Activated T-helper 9 cell treated with anti-CD3 and anti-CD28 coated beads, Interleukin-2, amount 50 U/mL, for 16 hours (primary cell): ENCODE measurements at places on chromosomes 11 and 22.

GRCh38 chr22:36377022-36377631 lies 10.6 kb downstream of the MYH9 start:
- DNase-seq: no peak

DNA sequence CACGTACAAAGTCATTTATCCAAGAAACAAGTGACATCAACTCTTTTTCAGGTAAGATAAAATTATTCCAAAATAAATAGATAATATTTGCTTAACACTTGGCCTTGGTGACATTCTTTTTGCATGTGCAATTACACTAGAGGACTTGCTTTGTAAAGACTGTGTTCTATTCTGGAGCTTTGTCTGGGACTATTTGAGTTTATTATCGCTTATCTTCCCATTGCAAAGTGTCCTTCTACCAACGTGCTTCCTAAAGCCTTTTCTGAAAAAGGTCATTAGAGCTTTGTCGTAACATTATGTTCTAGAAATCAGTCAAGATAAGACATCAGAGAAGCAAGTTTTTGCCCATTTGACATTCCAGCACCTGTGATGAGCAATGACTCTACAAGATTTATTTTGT lies 78.3 kb upstream of the MYO18B start:
- DNase-seq: no peak

- DNase-seq: no peak
Measured at GRCh38 chr22:50696799-50697561, 24.4 kb downstream of the SHANK3 start.

GRCh38 chr11:119704849-119705248 lies 24.2 kb downstream of the NECTIN1 start:
- DNase-seq: no peak

- no peak for DNase-seq
Measured at GRCh38 chr22:40621309-40622151, 15.0 kb downstream of the MRTFA start.

DNA sequence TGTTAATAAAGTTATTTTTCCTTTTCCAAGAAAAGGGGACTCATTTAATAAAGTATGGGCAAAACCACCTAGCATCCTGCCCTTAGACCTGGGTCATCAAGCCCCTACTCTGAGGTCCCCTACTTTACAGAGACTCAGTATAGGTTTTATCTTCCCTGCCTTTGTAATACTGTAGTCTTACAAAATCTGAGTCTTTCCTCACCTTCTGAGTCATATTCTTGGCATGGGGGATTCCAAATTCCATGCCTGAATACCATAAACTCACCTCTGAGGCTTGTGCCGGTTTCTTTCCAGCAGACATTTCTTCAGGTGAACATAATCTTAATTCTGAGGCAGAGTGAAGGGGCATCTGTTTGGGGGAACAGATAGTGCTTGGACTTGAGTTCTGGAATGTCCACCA lies 282.5 kb downstream of the KCNA4 start:
- no peak for DNase-seq

DNA sequence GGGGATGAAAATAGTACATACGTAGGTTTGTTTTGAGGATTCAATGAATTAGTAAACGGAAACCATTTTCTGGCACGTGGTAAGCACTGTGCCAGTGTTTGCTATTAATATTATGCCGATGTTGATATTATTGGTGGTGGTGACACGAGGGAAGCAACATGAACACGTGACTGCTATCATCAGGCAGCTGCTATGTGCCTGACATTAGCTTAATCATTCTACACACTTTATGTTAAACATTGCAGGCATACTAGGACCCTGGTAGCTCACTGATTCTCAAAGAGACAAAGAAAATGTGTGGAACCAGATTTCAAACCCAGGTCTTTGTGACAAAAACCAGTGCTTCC lies 656 bp downstream of the SRRD start:
- no peak for DNase-seq

DNA sequence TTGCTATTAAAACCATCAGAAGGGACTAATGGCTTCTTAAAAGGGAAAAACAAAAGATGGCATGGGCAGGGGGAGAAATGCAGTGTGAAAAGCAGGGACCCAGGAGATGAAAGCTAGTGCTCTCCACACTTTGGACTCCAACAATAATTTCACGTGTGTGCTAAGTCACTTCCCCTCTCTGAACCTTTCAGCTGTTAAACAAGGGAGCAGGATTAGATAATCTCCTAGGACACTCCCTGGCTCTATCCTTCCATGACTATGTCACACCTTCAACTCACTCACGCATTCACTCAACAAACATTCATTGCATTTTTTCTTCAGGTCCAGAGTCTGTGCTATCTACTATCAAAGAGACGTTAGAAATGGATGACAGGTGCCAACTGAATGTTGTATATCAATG lies 88.7 kb downstream of the SYN3 start:
- no peak for DNase-seq

GRCh38 chr11:61155741-61156140 lies 5.5 kb downstream of the VPS37C start:
- no peak for DNase-seq

DNA sequence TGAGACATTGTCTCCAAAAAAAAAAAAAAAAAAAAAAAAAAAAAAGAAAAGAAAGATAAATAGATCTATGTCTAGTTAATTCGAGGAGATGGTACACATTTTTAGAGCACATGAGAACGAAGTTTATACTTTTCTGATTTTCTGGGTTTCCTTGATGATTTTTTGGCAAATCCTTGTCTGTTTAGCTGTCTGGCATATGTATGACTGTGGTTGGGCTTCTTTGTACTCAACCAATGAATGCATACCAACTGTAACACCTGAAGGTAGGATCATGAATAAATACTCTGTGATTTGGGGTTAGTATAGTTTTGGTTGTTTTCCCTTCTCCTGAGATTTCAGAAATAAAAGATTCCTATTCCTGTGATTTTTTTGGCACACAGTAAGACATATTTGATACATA lies 63.1 kb downstream of the ARHGEF12 start:
- no peak for DNase-seq

DNA sequence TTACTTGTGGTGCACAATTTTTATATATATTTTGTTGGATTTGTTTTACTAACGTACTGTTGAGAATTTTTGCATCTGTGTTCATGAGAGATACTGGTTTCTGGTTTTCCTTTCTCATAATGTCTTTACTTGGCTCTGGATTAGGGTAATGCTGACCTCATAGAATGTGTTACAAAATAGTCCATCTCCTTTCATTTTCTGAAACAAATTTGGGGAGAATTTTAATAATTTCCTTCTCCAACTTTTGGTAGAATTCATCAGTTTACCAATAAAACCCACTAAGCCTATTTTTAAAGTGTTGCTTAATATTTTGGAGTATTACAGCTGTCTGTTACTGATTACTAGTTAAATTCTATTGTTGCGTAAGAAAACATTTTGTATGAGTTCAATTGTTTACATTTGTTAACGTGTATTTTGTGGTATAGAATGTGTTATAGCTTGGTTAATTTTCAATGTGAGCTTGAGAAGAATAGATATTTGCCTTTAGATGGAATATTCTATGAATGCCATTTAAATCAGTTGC lies 11.5 kb downstream of the TRIM22 start:
- no peak for DNase-seq

GRCh38 chr11:132220474-132220873 lies 850.1 kb downstream of the NTM start:
- DNase-seq: no peak

DNA sequence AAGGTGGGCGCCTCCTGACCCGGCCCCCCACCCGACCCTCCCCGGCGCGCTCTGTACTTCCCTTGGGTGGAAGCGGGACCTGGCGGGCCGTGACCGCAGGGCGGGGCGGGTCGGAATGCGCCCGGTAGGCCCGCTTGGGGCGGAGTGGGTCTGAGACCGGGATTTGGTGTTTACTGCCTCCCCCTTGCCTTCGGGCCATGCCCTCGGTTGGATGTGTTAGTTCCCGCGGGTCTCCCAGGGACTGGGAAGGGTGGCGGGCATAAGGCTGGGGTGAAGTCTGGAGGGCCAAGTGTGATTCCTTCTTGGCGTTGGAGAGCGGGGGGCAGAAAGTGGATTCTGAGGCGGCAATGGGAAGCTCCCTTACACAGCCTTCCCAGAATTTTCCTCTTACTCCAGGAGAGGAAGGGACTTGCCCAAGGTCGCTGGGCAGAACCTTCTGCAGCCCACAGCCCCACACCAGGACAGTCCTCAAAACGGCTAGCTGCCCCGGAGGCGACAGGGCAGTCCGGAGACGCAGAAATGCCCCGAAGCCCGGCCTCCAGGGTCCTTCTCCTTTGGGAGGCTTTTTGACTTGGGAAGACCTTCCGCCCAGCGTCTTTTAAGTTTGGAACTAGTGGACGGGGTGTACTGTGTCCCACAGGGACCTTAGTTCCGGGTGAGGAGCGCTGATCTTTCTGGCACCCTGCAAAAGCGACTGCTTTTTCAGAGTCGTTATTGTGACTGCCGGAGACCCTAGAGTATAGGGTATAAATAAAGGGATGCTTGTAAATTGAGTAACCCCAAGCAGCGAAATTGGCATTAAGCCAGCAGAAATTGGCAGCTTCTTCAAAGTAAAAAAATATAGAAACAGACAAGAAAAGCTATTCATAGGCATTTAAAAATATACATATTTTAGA lies 647 bp downstream of the SWAP70 start:
- DNase-seq: peak; percentile 1

- no peak for DNase-seq
Measured at GRCh38 chr11:32796425-32796824, 2.0 kb upstream of the CCDC73 start.

- DNase-seq: no peak
Measured at GRCh38 chr11:124402326-124402922, 3.6 kb upstream of the OR8B3 start.

DNA sequence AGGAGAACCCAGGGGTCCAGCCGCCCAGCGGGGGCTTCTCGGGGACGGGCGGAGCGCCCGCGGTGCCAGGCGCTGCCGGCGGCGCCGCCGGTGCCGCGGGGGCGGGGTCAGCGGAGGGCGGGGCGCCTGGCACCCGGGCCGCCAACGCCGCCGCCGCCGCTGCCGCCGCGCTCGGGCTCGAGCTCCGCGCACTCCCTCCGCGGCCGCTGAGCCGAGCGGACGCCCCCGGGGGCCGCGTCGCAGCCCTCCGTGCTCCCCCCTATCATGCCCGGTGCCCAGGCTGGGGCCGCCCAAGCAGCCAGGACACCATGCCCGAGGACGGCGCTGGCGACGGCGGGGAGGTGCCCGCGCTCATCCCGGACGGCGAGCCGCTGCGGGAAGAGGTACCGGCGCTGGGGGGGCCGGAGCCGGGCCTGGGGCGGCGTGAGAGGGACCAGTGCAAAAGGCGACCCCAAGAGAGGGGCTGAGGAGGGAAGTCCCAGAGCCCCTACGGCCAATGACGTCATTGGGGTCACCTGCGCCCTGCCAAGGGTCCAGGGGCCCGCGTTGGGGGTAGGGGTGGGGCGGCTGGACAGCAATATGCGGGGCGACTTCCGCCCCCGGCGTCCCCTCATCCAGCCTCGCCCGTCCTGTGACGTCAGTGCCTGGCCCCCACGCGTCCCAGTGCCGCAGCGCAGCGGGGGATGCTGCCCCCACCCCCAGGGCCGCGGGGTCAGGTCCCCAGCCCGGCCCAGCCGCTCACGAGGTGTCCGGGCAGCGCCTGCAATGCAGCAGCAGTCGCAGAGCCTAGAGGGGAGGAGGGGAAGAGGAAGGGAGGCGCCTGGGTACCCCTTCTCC lies at the start of gene TMEM151A:
Gene TMEM151A, plus strand, starts transcription at position 189 of the 837 bp plus-strand sequence. Its CDS starts 120 bp downstream, at position 309.
- DNase-seq: no peak

GRCh38 chr11:60919320-60919719 lies 4.9 kb upstream of the TMEM132A start:
- DNase-seq: no peak

DNA sequence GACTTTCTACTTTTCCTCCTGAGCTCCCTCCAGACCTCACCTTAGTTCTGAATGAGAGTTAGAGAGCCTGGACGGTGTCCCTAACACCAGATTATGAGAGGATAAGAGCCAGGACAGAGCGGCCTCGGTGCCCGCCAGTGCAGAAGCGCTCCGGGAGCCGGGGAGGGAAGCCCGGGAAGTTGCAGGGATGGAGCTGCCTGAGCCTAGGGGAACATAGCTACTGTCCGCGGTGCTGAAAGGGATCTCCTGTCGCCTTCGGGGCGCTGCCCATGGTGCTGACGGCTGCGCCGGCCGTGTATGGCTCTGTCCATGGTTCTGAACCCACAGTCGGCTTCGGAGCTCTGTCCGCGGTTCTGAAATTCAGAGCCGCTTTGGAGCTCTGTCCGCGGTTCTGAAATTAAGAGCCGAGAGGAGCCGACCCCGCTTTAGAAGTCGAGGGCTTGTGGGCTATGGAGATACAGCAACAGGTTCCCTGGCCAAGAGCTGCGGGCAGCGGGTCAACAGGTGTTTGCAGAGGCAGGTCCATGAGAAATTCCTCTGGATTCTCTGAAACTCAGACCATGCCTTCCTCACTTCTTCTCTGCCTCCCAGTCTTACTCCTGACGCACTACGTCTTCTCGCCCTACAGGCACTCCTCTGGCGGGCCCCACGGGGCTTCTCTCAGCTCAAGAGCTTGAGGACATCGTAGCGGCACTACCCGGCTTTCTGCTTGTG lies 814 bp downstream of the NPAS4 start:
- peak; percentile 77 for DNase-seq

DNA sequence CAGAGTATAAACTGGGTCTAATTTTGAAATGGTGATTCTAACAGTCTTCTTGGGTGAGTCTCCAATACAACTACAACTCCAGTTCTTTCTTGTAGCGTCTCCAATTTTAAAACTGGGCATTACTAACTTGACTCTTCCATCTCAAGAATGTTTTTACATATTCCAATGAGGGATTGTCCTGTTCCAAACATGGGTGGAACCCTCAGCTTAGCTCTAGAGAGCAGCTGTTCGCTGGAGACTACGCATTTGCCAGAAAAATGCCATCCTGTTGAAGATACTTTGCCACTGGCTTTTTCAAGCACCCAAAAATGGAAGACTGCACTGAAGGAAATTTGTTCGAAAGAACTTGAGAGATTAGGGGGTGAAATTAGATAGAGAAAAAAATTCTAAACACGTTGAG lies 870.0 kb downstream of the NTM start:
- no peak for DNase-seq

- no peak for DNase-seq
Measured at GRCh38 chr11:130600616-130601015, 152.2 kb downstream of the ADAMTS15 start.

- DNase-seq: no peak
Measured at GRCh38 chr22:39940757-39941305, 19.4 kb upstream of the TMA7B start.

GRCh38 chr22:30876915-30877553 lies 91.5 kb downstream of the MORC2 start:
- no peak for DNase-seq

- no peak for DNase-seq
Measured at GRCh38 chr22:24816806-24817205, 10.8 kb downstream of the SGSM1 start.

GRCh38 chr11:36509201-36509639 lies 852 bp downstream of the TRAF6 start:
- DNase-seq: no peak

DNA sequence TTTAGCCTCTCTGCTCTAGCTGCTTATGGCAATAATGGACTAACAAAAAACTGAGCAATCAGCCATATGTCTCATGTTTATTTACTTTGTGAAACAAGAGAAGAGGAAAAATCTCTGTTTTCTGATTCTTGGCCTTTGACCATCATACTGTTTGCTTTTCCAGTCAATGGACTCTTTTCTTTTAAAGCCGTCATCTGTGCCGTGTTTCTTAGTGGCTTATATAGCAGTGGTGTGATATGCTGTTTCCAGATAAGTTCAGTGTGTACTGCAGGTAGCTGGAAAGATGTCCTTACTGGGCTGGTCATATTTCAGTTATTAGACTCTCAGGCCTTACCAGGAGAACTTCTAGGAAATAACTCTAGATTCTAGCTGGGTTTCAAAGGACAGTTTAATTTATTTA lies 33.6 kb upstream of the TECTA start:
- DNase-seq: no peak
